ENCODE measurements at places on chromosomes 2 and 18.
A peak's percentile ranks its signal among the peaks of the same experiment; 100 is the strongest.

- no peak for DNase-seq
Measured at GRCh38 chr2:199467066-199467822, 9.5 kb upstream of the SATB2 start.

DNA sequence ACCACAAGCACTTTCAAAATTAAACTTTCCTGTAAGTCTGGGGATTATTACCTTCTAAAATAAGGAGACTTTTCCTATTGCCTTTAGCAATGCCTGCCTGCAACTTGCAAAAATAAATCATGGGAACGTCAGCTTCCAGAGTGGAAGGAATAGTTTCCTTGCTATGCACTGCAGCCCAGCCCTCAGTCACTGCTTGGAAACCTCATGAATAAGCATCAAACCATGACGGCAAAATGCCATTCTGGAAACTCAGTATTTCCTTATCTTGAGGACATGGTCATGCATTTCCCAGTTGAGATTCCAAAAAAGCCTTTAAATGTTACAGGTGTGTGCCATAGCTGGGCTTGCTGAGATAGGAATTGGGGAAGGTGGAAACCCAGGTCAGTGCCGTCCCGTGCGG, 84.2 kb upstream of the OTOS start:
- no peak for DNase-seq

GRCh38 chr2:86305195-86305914, 32.1 kb downstream of the REEP1 start:
- DNase-seq: peak; percentile 34

- no peak for DNase-seq
Measured at GRCh38 chr18:79047556-79048244, 21.5 kb upstream of the ATP9B start.

DNA sequence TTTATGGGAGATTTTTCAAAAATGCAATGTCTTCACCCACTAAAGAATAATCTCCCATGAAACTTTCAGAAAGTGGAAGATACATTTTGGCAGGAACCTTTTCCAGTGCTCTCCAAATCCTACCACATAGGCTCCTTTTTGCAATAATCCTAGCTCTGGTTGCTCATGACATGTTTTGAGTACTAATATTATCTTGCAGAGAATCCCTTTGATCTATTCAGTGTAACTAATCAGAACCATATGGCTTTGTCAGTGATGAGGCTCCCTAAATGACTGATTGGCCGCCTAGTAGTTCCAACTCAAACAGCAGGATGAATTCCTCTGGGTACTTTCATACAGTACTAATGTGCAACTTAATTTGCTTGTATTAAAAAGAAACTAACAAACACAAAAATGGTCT, 544.0 kb upstream of the FAM98A start:
- DNase-seq: no peak

DNA sequence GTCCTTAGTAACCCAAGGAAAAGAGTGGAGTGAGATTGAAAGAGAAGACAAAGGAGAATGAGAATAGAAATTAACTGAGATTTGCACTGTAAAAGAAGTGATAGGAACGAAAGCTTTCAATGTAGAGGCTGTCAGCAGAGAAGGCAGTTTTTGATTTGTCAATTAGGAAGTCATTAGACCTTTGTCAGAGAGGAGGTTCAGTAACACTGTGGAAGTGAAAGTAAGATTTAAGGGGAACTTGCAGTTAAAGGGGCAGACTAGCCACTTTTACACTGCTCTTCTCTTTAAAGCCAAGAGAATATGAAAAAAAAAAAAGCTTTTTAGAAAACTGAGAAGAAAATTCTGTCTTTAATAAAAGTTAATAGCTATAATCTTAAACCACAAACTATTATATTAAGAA, 11.5 kb upstream of the KYNU start:
- DNase-seq: no peak

DNA sequence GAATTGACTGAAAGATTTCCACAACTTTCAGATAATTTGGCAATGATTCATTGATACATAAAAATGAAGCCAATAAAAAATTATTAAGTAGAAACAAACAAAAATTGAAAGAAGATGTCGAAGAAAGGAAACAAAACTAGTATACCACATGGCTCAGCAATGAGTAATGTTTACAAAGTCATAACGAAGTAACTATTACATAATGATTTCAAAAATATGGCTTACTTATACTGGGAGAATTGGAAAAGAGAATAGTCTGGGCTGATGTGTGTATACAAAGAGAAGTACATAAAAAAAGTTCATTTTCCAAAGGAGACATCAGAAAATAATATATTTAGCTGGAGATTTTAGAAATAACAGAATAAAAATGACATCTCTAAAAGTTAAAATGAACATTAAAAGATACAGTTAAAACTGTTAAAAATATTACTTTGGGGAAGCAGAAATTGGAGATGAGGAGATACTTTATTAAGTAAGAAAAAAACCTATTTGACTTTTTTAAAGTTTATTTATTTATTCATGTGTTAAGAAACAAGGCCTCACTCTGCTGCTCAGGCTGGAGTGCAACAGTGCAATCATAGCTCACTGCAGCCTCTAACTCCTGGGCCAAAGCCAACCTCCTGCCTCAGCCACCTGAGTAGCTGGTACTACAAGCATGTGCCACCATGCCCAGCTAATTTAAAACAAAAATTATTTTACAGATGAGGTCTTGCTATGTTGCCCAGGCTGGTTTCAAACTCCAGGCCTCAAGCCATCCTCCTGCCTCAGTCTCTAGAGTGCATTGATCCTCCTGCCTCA, 409.7 kb upstream of the PIK3C3 start:
- no peak for DNase-seq

GRCh38 chr18:59900222-59901128, 679 bp downstream of the PMAIP1 start:
- peak; percentile 35 for DNase-seq

- no peak for DNase-seq
Measured at GRCh38 chr18:79871026-79871390, 73.3 kb downstream of the KCNG2 start.

GRCh38 chr2:26033270-26033817, 540 bp upstream of the RAB10 start:
- no peak for DNase-seq

GRCh38 chr2:54020793-54021414, 50.1 kb upstream of the PSME4 start:
- DNase-seq: no peak

DNA sequence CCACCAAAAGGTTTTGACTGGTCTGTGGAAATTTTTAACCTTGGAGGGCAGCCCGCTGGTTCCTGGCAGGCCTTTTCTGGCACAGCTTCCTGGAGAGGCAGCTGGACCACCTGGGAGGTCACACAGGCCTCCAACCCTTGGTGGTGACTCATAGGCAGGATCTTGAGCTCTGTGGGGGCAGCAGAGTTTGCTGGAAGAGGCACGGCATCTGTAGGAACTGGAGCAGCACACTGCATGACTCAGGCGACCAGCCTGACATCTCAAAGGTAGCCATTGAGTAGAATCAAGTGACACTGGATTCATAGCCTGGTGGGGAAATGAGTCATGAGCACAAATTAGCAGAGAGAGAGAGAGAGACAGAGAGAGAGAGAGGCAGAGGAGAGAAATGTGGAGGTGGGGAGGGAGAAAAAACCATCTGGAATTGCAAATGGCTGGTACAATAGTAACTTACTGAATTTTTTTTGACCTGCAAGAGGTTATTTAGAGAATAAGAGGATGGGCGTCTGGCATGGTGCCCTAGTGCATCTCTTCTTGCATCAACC, 57.4 kb downstream of the TRPM8 start:
- peak; percentile 38 for DNase-seq

- DNase-seq: no peak
Measured at GRCh38 chr2:227164763-227165291, 403 bp downstream of the COL4A3 start.

- no peak for DNase-seq
Measured at GRCh38 chr2:80475970-80476369, 171.4 kb upstream of the LRRTM1 start.

DNA sequence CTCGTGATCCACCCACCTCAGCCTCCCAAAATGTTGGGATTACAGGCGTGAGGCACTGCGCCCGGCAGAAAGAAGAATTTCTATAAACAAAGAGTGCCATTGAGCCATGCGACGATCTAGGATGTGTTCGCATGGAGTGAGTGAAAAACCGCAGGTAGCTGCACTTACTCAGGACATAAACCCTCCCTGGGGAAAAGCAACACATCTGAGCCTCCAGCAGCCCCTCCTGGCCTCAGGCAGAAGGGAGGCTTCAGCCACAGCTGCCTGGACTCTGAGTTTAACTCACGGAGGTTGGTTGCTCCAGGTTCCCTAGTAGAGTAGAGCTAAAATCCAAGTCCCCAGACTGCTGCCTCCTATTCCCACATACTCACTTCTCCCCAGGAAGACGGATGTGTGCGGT, 11.3 kb upstream of the STK25 start:
- DNase-seq: no peak

GRCh38 chr2:116411211-116411610, 1403.3 kb upstream of the DDX18 start:
- no peak for DNase-seq

DNA sequence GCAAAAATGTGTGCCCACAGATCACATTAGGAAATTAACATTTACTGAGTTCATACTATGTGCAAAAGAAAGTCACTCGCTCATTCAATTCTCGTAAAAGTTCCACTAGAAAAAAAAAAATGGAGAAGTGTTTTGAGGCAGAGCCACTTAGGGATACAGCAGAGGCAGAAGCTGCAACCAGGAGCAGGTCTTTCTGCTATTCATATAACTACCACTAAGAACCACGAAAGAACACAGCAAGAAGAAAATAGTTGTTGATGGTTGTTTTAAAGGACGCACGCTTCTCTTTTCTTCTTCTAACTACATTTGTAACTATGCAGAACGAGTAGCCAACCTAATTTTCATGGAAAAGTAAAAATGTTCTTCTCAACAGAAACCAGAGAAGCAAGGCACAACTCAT, 45.0 kb downstream of the ROCK2 start:
- no peak for DNase-seq

DNA sequence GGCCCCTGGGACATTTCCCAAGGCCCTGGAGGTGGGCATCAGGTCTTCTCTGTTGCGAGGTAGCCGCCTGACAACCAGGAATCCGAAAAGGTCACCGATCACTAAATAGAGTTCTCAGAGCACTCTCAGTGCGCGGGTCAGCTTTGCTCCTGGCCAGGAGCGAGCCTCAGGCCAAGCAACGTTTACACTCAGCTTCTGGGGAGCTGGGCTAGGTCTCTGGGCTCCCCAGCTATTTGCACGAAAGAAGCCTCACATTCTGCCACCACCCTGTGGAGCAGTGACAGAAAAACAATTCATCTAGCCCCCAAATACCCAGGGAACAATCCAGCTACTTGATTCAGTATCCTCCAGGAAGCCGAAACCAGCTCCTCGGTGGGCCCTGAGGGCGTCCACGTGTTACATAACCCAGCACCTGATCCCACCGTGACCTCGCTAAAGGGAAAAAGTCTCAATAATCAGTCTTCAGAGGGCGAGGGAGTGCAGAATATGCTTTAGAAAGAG, 3.3 kb downstream of the SH3BP4 start:
- DNase-seq: no peak

GRCh38 chr2:50769406-50770181, 262.3 kb downstream of the NRXN1 start:
- DNase-seq: no peak

DNA sequence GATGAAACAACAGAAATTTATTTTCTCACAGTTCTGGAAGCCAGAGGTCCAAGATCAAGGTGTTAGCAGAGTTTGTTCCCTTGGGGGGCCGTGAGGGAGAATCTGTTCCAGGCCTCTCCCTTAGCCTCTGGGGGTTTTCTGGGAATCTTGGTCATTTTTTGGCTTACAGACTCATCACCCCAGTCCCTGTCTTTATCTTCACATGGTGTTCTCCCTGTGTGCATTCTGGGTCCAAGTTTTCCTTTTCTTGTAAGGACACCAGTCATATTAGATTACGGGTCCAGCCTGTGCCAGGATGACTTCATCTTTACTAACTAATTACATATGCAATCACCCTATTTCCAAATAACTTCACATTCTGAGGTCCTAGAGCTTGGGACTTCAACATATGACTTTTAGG, 292.5 kb upstream of the TRIB2 start:
- DNase-seq: no peak

DNA sequence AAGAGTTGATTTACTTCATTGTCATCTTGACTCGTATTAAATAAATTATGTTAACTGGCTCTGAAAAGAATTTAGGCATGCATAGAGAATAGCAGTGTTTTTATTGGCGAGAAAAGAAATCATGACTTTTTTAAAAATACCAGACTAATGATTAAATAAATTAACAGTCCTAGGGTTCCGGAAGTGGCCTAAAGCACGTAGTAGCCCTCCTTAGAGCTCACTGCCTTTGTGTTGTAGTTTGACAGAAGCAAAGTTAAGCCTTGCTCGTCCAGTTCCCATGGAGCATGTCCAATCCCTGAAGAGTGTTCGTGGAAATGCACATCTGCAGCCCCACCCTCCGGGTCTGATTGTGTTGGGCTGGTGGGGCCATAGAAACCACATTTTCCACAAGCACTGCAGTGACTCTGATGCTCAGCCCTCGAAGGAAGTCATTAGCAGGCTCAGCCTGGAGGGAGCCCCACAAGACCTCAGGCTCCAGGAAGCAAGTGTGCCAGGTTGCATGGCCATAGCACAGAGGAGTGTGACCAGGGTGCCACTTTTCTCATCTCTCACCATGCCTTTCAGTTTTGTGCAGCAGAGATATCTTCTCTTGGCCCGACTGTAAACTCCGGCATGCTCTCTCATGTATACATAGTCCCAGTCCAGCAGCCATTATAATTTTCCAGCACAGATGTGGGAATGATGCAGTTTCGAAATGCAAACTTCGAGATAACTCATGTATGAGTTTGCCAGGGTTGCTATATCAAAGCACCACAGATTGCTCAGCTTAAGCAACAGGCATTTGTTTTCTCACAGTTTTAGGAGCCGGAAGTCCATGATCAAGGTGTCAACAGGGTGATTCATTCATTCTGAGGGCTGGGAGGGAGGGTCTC, 188.6 kb upstream of the SH3BP4 start:
- DNase-seq: peak; percentile 74

GRCh38 chr2:127940641-127941040, 54.9 kb upstream of the AMMECR1L start:
- DNase-seq: no peak

DNA sequence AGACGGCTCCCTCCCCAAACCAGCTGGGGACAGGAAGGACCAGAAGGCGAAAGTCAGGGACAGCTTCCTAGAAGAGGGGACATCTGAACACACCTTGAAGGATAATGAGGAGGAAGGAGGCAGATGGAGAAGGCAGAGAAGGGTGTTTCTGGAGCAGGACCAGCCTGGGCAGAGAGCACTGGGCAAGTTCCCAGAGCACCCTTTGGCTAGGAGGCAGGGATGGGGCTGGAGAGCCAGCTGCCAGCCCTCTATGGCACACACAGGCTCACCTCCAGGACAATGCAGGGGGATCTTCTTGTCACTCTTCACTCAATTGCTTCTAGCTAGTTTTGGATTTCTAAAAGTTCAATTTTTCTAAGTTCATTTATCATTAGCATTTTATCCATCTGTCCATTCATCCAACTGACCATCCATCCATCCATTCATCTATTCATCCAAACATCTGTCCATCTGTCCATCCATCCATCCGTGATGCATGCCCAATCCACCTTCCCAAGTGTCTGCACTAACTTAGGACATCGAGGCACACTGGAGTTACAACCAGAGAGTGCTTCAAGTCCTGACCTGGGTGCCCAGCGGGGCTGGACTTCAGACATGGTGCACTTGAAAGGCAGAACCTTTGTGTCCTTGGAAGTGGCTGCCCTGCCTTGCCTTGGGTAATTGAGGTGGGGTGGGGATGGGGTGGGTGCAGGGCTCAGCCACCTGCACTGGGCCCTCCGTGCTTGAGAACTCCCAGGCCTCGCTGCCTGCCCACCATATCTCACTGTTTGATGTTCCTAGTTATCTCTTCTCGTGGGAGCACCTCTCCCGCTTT, 42.5 kb downstream of the INHBB start:
- DNase-seq: peak; percentile 1

- DNase-seq: no peak
Measured at GRCh38 chr2:110848519-110849030, 116.2 kb downstream of the ACOXL start.
